Fibroblast of gingiva (primary cell): ENCODE measurements at places on chromosomes 5 and 9.

- no peak for DNase-seq
Observed at GRCh38 chr5:123722451-123722850, 210.5 kb downstream of the CSNK1G3 start.

- DNase-seq = no peak
Observed at GRCh38 chr5:105789246-105789645, 1881.5 kb downstream of the EFNA5 start.

DNA sequence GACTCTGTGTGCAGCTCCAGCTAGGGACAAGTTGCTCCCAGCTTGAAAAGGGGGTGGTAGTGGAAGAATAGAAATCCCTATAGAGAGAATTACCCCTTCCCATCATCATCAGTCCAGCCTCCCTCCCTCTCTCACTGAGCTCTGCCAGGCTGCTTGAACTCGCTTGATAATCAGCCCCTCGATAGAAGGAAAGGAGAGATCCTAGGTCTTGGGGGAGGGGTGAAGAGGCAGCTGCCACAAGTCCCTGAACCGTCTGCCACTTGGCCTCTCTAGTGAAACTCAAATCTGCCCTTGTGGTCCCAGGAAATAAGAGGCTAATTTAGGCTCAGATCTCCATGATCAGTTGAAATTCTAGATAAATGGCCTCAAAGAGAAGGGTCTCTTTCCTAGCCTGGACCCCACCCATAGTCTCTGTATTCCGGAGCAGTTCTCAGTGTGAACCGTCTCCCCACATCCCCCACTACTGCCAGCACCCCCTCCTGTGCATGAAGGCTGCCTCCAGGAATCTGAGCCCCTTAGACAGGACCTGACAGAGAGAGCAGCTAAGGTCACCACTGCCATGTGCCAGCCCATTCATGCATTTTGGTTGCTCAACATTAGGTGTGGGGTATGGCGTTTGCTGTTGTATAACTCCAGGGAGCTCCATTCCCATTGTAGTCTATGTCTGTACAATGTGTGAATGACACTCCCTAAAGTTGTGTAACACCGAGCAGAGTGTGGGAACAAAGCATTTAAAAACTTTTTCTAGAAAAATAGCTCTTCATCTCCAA, 5.5 kb downstream of the DNAJB5 start:
- peak; percentile 44 for DNase-seq

DNA sequence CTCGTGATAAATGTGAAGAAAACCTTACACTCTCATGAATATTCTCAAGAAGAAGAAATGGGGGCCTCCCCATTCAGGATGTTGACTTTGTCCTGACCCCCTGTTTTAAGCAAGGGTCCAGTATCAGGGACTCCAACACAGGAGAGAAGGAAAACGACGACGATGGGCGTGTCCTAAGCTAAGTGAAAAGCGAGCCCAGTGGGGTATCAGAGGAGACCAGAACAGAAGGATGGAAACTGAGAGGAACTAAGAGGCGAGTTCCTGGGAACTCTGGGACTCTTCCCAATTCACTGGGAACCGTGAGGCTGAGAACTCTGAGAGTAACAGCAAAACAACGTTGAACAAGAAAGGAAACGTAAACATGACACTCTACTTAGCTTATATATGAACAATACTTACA, 14.6 kb downstream of the RETREG1 start:
- no peak for DNase-seq

GRCh38 chr5:71974622-71975021, 132.7 kb upstream of the MAP1B start:
- DNase-seq = no peak

GRCh38 chr9:4371108-4371507, 71.2 kb upstream of the GLIS3 start:
- DNase-seq = peak; percentile 80

- no peak for DNase-seq
Observed at GRCh38 chr9:14158916-14159315, 155.0 kb downstream of the NFIB start.

DNA sequence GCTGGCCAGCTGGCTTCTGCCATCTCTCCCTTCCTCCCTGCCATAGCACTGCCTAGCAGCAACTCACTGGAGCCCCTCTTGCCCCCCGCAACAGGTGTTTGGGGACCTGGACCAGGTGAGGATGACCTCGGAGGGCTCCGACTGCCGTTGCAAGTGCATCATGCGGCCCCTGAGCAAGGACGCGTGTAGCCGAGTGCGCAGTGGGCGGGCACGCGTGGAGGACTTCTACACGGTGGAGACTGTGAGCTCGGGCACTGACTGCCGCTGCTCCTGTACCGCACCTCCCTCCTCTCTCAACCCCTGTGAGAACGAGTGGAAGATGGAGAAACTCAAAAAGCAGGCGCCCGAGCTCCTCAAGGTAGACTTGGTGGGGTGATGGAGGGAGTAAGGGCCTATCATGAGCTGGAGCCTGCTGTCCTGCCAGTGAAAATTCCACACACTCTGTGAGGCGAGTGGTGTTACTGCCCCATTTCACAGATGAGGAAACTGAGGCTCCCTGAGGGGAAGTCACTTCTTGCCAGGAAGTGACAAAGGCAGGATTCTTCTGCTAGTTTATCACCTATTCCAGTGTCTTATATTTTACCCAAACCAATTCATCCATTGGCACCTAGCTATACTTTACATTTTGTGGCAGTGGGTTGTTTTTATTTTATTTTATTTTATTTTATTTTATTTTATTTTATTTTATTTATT, 10.1 kb downstream of the OLFML2A start:
- no peak for DNase-seq

GRCh38 chr5:155732587-155733376, 594.2 kb upstream of the SGCD start:
- no peak for DNase-seq

- DNase-seq = no peak
Observed at GRCh38 chr9:72149231-72149975, at the start of gene GDA. TSS of gene GDA (plus strand) at chr9:72149440. CDS start at chr9:72149560, 120 bp downstream.

DNA sequence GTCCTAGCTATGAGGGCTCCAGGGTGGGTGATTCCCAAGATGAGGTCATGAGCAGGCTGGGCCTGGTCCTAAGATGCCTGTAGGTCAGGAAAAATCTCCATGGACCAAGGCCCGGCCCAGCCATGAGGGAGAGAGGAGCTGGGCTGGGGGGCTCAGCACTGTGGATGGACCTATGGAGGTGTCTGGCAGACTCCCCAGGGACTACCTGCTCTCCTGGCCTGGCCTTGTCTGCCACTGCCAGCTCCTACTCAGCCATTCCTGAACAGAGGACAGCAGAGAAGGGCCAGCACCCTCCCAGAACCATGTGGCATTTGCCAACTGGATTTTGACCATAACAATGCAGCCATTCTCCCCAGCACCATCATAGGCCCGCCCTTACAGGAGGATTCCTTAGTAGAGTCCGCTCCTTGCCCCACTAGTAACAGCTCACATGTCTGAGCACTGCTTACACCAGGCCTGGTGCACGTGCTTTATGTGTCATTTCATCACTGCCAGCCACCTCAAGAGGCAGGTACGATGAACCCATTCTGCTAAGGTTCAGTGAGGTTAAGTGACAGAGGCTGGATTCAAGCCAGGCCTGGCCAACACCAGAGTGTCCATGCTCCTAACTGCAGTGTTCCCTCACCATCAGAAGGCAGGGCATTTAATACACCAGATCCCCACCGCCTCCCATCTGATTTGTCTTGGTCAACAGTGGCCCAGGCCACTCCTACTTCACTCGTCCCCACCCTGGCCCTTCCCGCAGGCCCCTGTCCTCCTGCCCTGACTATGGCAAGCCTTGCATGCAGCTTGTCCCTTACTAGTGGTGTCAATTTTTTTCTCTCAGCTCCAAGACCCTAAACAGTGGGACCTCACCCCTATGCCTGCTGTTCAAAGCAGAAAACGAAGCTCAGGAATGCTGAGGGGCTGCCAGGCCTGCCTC, 669 bp downstream of the IL13 start:
- DNase-seq = no peak

DNA sequence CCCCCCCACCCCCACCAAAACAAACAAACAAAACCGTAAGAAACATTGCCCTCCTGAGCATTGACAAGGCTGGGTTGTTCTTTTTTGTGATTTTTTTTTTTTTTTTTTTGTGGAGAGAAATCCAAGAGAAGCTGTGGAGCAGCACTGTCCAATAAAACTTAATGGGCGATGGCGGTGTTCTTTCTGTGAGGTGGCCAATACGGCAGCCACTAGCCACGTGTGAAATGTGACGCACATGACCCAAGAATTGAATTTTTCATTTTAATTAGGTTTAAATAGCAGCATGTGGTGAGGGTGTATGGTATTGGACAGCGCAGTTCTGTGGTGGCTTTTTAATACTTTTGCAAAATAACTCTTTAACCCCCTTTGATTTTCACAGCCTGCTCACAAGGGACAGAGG, 251.1 kb downstream of the PDZD2 start:
- DNase-seq = no peak

- peak; percentile 55 for DNase-seq
Observed at GRCh38 chr5:148998174-148998797, 64.6 kb downstream of the SH3TC2 start.

GRCh38 chr9:20398536-20399338, 223.6 kb downstream of the MLLT3 start:
- DNase-seq = no peak

GRCh38 chr5:150781706-150782614, 3.4 kb downstream of the SMIM3 start:
- DNase-seq = peak; percentile 99

GRCh38 chr9:25377039-25377438, 301.2 kb downstream of the TUSC1 start:
- DNase-seq = no peak

DNA sequence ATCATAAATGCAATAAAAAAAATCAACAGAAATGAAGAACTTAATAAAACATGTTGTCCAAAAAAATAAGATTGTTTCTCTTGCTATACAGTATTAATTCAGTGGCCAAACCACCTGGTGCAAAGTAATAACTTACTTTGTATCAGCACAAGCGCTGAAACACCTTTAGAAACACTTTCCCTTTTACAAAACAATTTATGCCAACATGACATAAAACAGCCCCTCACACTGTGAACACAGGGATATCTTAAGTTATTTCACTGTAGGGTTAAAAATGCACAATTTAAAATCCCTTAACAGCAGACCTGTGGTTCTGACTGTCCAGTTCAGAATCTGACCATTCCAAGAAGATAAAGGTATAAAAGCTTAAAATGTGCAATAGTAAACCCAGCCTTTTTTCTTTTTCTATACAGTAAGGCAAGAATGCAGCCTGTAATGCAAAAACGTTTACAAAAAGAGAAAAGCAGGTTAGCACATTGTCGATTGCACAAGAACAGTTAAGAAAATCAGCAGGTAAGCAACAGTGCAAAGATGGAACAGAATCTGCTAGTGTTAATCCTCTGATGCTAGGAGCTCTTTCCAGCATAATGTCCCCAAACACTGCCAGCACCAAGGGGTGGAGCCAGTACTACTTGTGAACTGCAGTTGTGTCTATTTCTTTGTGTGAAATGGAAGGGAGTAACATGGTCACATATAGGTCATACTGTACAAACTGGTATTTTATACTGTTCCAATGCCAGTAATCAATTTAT, 21.6 kb downstream of the RAB14 start:
- DNase-seq = no peak

- DNase-seq = no peak
Observed at GRCh38 chr9:113724202-113724601, 151.9 kb upstream of the ZNF618 start.
